ENCODE measurements at places on chromosomes 11 and 22.

DNA sequence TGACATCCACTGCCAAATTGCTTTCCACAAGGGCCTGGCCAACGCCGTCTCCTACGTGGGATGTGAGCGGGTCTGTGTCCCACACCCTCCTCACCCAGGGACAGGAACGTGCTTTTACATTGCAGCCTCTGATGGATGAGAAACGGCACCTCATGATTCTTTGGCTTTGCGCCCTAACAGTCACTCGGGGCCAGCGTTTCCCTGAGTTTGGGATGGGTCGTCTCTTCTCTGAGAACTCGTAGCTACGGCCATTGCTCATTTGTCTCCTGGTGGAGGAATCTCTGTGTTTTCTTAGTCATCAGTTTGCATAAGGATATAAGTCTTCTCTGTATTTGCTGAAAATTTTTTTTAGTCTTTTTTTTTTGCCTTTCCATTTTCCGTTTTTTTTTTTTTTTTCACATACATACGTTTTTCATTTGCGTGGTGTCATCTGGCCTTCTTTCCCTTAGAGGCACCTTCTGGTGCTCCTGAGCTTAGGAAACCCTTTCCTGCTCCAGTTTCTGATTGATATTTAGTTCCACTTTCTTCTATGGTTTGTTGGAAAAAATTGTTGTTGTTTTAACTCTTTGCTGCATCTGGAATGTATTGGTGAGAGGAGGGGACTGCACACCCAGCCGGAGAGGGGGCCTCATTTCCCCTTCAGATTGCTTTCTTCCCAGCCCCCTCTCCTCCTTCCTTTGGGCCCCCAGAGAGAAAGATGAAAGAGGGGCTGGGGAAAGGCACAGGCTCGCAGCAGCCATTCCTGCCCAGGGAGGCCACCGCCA lies 12.0 kb downstream of the TNNT3 start:
- DNase-seq = peak; percentile 38

DNA sequence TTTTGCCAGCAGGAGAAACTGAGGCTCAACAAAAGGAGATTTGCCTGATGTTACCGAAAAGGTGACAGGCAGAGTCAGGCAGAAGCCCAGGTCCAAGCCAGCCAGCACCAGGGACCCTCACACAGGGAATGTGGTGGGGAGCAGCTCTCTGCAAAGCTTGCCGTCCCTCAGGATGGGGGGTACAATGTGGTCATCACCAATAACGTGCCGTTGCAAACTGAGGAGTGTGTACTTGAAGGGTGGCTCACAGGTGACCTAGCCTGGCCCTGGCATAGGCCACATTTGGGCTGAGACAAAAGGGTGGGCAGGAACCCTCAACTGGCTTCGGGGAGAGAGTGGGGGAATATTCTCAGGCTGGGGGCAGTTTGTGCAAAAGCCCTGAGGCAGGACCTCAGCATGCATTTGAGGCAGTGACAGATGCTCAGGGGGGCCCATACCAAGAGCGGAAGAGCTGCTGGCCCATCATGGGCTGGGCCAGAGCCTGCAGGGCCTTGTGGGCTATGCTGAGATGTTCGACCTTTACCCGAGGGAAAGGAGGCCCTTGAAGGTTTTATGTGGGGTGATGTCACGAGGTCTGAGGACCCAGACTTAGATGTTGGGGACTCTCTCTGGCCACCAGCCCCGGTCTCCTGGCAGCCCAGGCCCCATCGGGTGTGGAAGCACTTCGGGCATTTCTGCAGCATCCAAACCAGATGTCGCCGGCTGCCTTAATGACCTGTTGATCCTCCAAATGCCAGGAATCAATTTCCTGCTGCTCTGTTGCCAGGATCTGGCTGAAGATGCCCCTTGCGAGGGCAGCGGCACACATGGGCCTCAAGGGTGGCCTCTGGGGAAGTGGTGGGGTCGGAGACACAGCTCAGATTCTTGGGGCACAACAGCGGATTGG lies 57.4 kb upstream of the SHISAL1 start:
- DNase-seq = no peak

- DNase-seq = peak; percentile 75
Observed at GRCh38 chr11:76083563-76084451, 122.5 kb downstream of the WNT11 start.

- DNase-seq = no peak
Observed at GRCh38 chr11:35257281-35257680, 118.3 kb downstream of the CD44 start.

- peak; percentile 22 for DNase-seq
Observed at GRCh38 chr11:123286761-123287160, 91.7 kb upstream of the CLMP start.

DNA sequence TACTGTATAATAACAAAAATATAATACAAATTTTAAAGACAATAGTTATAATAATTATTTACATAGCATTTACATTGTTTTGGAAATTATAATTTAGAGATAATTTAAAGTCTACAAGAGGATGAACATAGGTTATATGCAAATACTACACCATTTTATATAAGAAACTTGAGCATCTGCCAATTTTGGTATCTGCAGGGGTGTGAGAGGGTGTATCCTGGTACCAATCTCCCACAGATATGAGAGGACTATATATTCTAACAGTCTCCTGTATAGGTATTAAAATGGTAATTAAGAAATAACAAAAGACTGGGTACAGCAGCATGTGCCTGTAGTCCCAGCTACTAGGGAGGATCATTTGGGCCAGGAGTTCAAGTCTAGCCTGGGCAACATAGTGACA lies 134.4 kb downstream of the APOL5 start:
- DNase-seq = no peak

DNA sequence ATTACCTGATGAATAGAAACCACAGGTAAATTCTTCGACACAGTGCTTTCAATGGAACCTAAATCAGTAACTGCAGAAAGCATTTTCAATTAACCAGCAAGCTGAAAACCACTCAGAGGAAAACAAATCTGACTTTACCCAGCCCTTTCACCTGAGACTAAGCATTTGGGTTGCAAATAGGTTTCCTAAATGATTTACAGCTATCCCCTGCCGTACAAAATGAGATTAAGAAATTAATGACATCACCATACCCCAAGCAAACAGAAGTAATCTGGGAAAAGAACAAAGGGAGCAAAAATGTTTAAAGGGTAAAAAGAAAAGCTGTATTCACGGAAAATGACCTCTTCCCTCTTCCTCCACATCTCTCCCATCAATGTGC lies 584 bp downstream of the NOX4 start:
- DNase-seq = no peak

DNA sequence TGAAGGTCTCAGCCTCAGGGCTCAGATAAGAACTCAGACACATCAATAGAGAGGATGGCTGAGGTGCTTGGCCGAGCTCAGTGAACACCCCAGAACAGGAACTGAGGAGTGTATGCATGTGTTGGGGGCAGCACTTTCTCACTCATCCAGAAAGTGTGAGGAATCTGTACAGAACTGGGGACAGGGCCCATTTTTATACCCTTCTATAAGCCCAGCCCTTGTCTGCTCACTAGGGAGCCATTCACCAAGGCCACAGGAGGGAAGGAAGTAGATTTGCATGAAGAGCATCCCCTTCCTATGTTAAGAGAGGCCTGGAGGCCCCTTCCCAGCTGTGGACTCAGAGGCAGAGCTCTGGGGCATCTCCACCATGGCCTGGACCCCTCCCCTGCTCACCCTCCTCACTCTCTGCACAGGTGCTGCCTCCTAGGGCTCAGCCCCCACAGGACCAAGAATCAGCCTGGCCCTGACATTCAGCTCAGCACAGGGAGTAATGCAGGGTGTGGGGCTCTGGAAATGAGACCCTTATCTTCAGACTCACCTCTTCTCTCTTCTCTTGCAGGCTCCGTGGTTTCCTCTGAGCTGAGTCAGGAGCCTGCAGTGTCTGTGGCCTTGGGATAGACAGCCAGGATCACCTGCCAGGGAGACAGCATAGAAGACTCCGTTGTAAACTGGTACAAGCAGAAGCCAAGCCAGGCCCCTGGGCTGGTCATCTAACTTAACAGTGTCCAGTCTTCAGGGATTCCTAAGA lies 39.9 kb upstream of the GGTLC2 start:
- DNase-seq = no peak

GRCh38 chr11:43072096-43072495 lies 239.7 kb upstream of the API5 start:
- DNase-seq = no peak

DNA sequence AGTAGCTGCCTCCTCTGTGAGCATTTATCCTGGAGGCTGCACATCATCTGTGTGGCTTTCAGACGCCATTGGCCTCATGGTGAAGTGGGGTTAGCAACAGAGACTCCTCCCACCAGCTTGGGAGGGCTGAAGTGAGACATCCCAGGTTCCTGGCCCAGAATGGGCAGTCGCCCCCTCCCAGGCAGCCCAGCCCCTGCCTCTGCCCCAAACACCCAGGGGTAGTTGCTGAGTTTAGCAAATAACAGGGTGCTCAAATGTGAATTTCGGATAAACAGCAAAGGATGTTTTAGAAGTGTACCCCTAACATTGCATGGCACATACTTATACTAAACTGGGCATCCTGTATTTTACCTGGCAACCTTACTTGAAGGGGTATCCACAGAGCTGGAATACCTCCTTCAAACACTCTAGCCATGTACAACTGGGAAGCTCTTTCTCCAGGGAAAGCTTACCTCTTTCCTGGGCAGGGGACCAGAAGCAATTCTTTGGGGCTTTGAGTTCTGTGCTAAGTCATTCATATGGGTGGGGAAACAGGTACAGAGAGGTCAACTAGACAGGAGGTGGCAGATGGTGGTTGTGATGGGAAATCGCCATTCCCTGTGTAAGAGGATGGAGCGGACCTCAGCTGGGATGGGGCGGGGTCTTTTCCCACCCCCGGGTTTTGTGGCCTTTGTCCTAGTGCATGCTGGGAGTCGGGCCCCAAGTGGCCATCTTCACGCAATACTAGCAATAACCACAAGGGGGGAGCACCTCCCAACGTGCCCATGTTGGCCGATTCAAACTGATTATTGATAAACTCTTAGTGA lies 19.3 kb downstream of the MTFP1 start:
- DNase-seq = peak; percentile 73

DNA sequence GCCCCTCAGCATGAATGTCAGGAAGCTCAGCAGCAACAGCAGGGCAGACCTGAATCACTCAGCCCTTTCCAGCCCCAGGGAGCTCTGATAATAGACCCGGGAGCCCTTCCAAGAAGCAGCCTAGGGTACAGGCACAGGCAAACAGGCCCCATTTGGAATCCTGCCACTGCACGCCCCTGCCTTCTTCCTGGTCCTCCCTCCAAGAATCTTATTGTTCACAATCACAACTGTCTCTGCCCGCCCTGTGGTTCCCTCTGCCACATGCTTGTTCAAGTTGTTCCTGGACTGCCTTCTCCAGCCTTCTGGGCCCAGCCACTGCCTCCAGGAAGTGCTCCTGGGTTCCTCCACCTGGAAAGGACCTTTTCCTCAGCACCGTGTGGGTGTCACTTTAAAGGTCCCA lies 54.6 kb downstream of the LRRC32 start:
- DNase-seq = peak; percentile 42

GRCh38 chr11:71213696-71214552 lies 38.5 kb downstream of the SHANK2 start:
- no peak for DNase-seq

DNA sequence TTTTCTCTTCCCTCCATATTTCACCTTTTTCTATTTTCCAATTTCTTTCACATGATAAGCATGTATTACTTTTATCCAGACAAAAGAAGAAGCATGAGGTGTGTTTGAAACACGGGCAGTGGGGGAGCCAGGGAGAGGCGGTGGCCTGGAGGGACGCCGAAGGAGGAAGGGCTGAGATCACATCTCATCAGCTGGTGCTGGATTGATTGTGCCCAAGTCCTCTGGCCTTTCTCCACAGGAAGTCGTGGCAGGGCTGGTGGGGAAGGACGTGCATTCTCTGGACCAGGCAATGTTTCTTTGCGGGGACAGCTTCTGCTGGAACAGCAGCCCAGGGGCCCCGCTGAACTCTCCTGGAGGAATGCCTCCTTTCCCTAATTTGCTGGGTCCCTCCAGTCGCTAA lies 82.9 kb downstream of the MIAT start:
- DNase-seq = no peak

GRCh38 chr11:61061081-61061826 lies 41.0 kb upstream of the CD5 start:
- DNase-seq = peak; percentile 9

DNA sequence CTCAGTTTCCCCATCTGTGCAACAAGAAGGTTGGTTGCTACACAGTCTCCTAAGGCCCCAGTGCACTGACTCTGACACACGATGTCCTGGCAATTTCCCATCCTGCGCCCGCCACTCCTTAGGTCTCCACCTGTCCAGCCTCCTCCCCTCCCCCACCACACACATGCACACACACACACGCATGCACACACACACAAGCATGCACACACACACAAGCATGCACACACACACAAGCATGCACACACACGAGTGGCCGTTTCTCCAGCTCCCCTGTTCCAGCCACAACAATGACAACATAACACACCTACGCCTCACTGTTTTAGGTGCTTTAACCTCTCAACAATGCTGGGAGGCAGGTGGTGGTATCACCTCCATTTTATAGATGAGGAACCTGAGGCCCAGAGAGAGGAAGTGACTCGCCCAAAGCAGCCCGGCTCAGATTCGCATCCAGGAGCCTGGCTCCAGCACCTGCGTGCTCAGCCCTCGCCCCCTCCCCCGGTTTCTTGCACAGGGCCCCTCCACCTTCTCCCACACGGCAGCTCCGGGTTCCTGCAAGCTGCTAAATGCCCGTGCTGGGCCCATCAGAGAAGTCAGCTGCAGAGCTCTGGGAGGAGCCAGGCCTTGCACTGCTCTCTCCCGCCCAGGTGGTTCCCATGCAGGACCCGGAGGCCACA lies 13.0 kb downstream of the CYTH4 start:
- DNase-seq = no peak

DNA sequence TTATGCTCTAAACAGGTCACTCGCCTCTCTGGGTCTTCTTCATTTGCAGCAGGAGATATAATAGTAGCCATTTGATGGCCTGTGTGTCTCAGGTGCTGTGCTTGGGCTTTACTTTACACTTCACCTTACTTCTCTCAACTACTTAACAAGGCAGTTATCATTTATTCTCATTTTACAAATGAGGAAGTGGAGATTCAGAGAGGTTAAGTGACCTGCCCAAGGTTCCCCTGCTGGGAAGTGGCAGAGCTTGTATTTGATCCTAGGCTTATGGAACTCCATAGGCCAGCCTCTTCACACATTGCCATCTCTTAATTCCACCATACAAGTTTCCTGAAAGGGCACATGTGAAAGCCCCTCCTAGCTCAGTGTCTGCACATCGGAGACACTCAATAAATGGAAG lies 30.4 kb downstream of the FAM181B start:
- DNase-seq = no peak

DNA sequence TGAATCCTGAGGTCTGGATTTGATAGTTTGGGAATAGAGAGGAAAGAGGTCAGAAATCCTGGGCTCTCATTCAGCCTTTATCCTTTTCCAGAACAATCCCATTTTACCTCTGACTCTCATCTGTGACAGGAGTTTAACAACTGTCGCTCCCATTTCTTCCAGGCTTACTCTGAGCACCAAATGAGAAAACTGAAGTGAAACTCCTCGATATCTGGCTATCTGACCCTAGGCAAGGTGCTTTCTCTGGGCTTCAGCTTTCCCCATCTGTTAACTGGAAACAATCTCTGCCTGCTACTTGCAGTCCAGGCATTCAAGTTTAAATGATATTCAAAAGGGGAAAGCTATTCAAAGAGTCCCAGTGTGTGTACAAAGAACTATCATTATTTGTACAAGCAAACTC lies 50.1 kb downstream of the NRXN2 start:
- no peak for DNase-seq

Measured in choroid plexus epithelial cell (primary cell).